ENCODE measurements at places on chromosomes 11 and 22.

GRCh38 chr11:113473983-113474361, 1.2 kb downstream of the DRD2 start:
- no peak for DNase-seq

- no peak for DNase-seq
Observed at GRCh38 chr11:117919781-117920221, 9.4 kb downstream of the TMPRSS13 start.

DNA sequence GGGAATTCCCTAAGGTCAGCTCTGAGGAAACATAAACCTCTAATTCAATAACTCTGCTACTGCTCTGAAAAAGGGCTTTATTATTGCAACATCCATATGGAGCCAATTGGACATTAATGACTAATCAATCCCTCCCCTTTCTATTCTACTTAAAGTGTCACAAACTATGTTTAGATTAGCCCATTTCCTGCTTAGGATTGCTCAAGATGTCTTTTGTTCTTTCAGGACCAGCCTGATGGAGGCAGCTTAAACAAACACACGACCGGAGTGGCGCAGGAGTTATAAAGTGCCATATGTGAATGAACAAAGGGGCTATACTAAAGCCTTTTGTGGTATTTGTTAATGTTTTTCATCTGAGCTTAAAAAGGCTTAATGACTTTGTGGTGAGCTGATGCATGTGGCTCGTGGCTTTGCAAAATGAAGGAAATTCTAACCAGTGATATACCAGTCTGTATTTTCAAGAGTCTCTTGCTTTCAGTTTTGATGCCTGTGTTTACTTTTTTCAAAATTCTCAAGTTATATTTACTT, 354.4 kb downstream of the SOX6 start:
- DNase-seq, result no peak

DNA sequence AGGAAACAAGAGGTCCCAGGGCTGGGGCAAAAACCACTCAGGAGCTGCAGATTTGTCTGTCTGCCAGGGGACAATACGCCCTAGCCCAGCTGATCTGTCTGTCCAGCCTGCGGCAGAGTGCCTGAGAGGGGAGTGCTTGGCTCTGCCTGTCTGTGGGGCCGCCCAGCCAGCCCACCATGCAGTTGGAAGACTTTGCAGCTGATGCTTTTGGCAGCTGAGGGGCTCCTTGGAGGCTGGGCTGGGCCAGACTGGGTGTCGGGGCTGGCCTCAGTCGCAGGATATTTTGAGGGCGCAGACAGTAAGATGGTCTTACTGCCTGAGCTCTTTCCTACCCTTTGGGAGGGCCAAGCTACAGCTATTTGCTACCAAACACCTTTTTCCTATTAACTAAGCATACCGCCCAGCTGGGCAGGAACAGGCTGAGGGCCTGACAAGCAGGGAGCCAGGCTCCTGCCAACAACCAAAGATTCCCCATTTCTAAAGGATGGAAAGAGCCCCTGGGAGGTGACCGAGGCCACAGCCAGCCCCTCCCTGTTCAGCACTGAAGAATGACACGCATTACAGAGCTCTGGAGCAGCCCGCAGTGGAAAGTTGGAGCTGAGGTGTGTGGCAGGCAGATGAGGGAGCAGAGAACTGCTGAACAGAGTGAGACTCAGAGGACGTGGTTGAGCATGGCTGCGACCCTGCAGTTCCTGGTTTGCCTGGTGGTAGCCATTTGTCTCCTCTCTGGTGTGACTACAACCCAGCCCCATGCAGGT, at the start of gene FAM180B:
FAM180B (plus strand) TSS at position 581 of the 758 bp plus-strand sequence; CDS start at position 672, 91 bp downstream.
- DNase-seq, result no peak

DNA sequence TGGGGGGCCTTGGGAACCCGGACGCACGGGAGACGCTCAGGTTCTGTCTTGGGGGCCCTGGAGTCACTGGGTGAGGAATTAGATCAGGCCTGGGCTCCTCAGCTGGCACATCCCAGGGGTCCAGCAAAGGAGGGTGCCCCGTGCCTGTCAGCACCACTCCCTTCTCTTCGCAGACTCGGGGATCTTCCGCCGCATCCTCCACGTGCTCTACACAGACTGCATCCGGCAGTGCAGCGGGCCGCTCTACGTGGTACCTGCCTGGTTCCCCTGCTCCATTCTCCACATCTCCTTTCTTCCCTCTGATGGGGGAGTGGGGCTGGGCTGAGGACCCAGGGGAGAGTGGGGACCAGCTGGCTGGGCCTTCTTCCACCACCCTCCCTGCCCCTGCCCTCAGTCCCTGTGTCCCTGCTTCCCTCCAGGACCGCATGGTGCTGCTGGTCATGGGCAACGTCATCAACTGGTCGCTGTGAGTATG, 6.7 kb upstream of the TAGLN start:
- no peak for DNase-seq

GRCh38 chr11:12019866-12020416, 11.5 kb upstream of the DKK3 start:
- no peak for DNase-seq

DNA sequence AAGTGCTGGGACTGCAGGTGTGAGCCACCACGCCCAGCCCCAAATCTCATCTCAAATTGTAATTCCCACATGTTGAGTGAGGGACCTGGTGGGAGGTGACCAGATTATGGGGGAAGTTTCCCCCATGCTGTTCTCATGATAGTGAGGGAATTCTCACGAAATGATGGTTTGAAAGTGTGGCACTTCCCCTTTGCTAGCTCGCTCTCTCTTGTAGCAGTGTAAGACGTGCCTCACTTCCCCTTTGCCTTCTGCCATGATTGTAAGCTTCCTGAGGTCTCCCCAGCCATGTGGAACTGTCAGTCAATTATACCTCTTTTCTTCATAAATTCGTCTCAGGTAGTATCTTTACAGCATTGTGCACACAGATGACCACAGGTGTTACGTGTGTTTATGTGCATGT, 357.8 kb downstream of the CADM1 start:
- no peak for DNase-seq

- no peak for DNase-seq
Observed at GRCh38 chr22:46115388-46115678, 35.0 kb upstream of the PPARA start.

- no peak for DNase-seq
Observed at GRCh38 chr22:20085651-20086050, 5.6 kb downstream of the DGCR8 start.

DNA sequence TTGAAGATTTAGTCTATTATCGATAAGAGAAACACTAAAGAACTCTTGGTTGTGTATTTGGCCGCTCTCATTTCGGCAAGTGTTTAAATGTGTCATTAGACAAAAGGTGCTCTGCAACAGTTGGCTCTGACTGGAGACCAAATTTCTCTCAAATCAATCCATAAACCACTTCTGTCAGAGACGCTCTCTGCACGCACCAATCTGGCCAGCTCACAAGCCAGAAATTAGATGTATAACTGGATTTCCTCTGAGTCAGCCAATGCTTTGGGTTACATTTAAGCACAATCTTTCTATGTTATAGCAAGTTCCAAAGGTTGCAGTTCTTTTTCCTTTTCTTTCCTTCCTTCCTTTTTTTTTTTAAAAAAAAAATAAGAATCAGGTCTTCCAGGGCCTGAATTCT, 17.6 kb upstream of the PARVA start:
- no peak for DNase-seq

DNA sequence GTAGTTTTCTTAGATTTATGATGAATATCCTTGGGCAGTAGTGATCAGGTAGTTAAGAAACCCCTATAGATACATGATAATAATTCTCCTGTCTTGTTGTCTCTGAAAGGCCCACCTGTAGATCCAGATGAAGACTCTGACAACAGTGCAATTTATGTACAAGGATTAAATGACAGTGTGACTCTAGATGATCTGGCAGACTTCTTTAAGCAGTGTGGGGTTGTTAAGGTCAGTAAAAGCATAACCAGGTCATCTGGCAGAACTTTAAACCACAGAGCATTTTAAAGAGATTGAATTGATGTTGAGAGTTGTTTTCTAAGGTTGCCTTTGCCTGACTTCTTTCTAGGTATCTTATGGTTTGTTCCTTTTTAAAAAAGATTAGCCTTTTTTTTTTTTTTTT, 14.1 kb upstream of the GAS2L1 start:
- no peak for DNase-seq

- DNase-seq, result no peak
Observed at GRCh38 chr22:42440728-42441127, 8.5 kb upstream of the NFAM1 start.

- no peak for DNase-seq
Observed at GRCh38 chr11:71153005-71153390, 99.4 kb downstream of the SHANK2 start.

- no peak for DNase-seq
Observed at GRCh38 chr22:48902983-48903650, 924.6 kb downstream of the BRD1 start.

DNA sequence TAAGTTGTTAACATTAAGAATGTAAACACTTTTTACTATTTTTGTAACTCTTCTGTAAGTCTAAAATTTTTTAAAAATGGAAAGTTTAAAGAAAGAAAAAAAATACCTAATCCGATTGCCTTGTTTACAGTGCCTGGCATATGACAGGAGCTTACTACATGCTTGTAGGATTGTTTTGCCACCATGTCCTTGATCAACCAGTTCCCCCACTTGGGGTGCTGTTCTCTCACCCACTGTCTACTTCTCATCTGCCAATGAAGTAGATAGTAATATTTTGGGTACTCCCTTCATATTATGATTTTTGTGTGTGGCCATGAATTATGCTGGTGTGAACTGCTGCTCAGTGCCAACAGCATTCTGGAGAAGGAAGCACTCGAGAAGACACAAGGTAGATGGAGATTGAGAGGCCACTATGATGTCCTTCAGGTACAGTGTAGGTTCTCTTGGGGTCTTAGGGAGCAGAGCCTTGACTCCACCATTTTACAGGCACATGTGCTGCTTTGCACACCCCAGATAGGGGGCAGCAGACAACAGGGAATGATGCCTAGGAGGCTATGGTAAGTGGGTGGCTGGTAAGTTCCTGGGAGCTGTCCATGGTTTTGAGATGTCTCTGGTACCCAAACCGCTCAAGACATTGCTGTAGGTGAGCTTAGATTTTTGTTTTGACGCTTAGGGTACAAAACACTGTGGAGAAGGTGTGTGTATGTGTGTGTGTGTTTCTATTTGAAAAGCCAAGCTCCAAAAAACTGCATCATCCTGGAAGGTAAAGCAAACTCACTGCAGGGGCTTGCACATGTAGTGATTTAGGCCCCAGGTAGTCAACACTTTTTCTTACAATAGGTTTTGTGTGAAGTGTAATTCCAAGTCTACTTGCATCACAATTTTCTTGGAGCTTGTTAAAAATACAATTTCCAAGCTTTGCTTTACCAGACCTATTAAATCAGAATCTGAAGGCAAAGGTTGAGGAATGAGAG, 494.5 kb upstream of the LARGE1 start:
- DNase-seq, result no peak

GRCh38 chr11:46112961-46113607, 8.2 kb downstream of the PHF21A start:
- no peak for DNase-seq

GRCh38 chr11:69032833-69033232, 15.9 kb upstream of the TPCN2 start:
- DNase-seq, result no peak

DNA sequence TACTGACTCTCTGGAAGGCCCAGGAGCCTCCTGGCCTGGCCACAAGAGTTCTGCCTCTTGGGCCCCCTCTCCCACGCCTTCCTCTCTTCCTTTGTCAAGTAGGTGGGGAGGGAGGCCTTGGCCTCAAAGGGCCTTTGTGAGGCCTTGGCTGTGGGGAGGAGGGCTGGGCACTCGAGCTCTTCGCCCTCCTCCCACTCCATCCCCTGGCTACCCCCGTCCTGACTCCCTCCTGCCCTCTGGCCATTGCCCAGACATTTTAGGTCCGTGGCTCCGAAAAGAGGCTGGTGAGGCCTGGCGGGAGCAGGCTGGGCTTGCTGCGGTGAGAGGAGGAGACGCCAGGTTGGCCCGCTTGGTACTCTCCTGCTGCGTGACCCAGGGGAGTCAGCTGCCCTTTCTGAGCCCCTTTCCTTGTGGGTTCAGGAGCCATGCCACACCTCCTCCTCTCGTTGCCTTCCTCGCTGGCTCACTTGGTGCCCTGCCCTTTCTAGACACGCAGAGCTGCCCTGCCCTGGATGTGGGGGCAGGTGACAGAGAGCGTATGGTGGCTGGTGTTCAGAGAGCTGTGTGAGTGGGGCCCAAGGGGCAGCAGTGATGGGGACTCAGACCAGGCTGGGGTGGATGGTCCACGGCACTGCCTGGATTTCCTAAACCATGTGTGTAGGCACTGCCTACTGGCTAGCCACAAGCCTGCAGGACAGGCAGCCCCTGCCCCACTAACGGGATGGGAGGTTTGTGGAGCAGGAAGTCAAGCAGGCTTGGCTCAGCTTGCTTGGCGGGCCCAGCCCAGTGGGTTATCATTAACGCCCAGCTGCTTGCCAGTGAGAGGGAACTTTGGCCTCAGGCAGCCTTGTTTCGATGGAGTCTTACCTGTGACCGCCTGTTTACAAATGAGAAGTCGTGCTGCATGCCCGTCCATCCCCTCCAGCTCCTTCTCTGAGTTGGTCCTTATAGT, 15.8 kb upstream of the OMP start:
- DNase-seq, result no peak
